IPS-NIHi11 (cell line): ENCODE measurements at places on chromosomes 2 and 18.

- no peak for DNase-seq
Measured at GRCh38 chr2:98468621-98469236, 24.1 kb downstream of the INPP4A start.

DNA sequence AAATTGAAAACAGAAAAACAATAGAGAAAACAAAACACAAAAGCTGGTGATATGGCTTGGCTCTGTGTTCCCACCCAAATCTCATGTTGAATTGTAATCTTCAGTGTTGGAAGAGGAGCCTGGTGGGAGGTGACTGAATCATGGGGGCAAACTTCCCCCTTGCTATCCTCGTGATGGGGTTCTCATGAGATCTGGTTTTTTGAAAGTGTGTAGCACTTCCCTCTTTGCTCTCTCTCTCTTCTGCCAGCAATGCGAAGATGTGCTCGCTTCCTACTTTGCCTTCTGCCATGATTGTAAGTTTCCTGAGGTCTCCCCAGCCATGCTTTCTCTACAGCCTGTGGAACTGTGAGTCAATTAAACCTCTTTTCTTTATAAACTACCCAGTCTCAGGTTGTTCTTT, 112.3 kb upstream of the UXS1 start:
- DNase-seq: no peak

DNA sequence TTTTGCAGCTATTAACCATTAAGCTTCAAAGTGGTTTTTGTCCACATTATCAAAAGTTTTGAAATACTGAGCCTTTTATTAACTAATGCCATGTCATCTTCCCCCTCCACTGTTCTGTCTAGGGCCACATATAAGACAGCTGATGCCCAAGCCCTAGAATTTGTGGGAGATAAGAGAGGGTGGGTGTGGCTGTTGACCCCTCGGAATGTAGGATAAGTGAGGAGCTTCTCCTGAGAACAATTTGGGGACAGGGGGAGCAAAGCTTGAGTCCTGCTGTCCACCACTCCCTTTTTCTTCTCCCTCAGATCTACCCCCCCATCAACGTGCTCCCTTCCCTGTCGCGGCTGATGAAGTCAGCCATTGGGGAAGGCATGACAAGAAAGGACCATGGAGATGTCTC, 14.3 kb upstream of the ANKRD53 start:
- no peak for DNase-seq

DNA sequence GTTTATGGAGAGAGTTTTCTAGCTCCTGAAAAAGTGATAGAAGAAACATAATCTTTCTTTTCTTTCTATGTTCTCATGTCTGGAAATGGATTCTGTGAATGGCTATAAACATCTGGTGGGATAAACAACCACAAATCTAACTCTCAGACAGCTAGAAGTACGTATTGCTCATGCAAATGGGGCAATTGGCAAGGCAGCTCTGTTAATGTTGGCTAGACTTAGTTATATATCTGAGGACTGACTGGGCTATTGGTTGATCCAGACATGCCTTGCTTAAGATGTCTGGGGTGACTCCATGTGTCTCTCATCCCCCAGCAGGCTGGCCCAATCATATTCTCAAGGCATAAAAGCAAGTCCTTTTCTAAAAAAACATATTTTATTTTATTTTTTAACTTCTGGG, 939.2 kb upstream of the NRXN1 start:
- no peak for DNase-seq

GRCh38 chr2:186060744-186061440, 322.3 kb downstream of the FSIP2 start:
- no peak for DNase-seq

- no peak for DNase-seq
Measured at GRCh38 chr2:187994464-187995331, 297.0 kb upstream of the GULP1 start.

DNA sequence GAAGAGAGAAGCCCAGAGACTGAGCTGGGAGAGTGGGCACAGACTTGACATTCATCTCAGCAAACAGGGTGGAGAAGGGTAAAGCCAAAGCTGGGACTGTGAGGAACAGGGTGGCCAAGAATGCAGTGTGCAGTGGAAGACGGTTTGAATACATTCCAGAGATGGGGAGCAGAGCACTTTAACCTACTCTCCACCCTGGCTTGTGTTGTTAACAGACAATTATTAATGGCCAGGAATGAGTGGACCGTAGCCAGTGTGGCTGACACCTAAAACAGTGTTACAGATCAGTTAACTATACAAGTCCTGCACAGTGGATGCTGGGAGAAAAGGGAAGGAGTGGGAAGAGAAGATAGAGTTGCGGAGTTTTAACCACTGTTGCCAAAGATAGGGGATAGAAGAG, 7.4 kb upstream of the NAB1 start:
- DNase-seq: no peak

GRCh38 chr2:39954346-39954745, 175.3 kb upstream of the THUMPD2 start:
- no peak for DNase-seq

DNA sequence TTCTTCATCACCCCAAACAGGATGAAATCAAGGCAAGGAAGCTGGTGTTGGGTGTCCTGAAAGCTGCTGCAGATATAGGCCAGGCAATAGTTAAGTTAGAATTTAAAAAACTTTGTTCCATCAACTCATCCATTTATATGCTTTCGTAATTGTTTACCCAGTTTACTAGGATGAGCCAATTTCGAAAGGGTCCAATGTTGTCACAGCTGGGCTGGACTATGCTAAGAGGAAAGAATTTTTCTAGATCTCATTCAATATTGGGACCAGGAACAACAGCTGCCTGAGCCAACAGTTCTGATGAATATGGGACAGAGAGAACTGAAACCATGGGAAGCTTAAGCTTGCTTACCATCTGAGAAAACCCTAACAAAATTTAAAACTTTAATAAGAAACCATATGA, 21.6 kb upstream of the SP3 start:
- no peak for DNase-seq

DNA sequence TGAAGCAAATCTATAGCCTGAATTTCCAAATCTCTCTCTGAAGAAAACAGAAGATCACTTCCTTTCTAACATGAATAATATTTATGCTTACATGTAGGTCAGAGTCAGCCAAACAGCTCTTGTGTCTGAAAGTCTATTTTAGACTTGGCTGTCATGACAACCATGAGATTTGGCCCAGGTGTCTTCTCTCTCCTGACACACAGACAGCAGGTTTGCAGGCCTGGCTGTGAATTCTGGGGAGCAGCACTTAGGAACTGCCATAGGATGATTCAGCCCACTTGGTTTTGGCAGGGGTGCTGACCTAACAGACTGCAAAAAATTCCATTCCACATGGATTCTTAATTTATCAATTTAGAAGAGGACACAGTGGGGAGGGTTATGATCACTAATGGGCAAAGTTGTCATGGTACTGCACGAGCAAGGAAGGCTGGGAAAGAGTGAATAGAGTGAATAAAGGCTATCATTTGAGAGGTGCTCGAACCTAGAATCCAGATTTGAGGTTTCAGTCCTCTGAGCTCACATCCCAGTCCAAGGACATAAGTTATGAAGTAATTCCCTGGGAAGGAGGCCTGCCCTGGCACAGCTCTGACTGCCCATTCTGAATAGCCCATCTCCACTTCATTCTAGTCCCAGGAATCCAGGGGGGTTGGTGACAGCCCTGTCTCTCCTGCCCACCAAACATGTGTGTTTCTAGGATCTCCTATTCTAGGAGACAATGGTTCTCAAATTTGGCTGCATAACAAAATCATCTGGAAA, 453.9 kb upstream of the TRIB2 start:
- no peak for DNase-seq

DNA sequence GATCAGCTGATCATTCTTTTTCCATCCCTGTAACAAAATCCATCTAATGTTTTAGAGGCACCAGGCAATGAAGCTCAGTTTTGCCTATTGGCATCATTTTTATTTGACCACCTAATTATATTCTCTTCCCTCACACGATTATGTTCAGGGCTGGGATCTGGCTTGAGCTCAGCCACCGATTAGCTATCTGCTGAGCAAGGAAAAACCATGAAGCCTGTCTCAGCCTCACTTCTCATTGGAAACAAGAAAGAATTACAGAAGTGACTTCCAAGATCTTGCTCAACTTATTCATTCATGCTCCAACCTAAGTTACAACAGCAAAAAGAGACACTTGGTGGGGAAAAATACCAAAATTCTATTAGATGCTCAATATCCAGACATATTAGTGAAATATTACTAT, 139.0 kb upstream of the SH3BP4 start:
- DNase-seq: no peak

DNA sequence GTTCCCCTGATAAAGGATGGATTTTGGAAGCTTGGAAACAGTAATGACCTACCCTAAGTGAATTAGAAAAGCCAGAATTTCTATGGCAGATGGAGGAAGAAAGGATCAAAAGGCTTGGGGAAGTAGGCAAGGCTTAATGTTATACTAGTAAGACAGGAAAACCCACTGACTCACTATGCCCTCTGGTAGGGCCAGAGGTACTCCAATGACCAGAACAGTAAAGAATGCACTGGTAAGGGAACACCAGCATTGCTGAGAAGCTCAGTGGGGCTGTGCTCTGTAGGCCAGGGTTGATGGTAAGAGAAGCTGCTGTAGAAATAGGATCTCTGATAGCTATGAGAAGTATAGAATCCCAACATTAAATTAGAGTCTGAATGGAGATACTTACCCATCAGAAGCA, 126.4 kb downstream of the GFPT1 start:
- DNase-seq: no peak

- DNase-seq: no peak
Measured at GRCh38 chr2:4873876-4874593, 818.1 kb upstream of the SOX11 start.

DNA sequence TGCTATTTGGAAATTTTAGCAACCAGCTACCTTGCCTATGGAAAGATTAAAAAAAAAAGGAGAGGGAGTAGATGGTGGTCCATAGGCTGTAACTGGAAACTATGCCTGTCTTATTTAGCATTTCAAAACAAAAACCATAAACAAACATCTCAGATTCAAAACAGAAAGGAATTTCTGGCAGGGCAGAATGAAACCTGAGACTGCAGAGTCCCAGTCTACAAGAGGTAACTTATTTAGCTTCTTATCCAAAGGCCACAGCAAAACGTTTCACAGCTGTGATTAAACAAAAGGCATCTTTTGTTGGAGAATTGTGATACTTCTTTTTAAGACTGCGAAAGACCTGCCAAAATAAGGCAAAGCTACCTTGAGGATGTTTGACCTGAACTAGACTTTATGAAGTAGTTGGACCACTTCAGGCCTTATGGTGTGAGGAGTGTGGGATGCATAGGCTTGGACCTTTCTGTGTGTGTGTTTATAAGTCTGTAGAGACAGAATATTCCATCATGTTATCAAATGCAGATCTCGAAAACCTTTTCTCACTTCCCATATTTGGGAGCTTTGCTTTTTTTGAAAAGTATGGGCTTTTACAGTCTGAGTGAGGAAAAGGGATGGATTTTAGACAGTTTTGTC, 11.0 kb downstream of the CRIM1 start:
- DNase-seq: no peak

- DNase-seq: peak; percentile 51
Measured at GRCh38 chr18:62366992-62367391, 41.9 kb downstream of the TNFRSF11A start.
